ENCODE measurements at places on chromosomes 13 and 19.

- DNase-seq, result no peak
These were observed 15.1 kb downstream of the TM9SF2 start for GRCh38 chr13:99516153-99516929.

- peak; percentile 70 for DNase-seq
These were observed 7.6 kb downstream of the KANK3 start for GRCh38 chr19:8335343-8336071.

DNA sequence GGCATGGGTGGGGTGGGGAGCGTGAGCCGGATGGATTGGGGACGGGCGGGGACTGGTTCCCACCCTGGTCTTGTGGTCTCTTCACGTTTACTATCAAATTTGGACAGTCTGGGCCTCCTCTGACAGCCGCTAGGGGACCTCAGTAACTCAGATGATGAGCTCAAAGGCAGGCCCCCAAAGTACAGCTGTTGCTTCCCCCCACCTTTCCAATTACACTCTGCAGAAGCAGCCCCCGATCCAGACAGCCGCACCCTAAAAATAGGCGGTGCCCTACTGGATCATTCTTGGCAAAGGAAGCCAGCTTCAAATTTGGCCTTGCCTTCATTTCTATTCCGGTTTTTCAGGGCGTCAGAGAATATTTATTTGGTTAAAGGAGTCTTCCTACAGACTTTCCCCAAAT lies 1.9 kb upstream of the FOXO1 start:
- DNase-seq, result no peak

DNA sequence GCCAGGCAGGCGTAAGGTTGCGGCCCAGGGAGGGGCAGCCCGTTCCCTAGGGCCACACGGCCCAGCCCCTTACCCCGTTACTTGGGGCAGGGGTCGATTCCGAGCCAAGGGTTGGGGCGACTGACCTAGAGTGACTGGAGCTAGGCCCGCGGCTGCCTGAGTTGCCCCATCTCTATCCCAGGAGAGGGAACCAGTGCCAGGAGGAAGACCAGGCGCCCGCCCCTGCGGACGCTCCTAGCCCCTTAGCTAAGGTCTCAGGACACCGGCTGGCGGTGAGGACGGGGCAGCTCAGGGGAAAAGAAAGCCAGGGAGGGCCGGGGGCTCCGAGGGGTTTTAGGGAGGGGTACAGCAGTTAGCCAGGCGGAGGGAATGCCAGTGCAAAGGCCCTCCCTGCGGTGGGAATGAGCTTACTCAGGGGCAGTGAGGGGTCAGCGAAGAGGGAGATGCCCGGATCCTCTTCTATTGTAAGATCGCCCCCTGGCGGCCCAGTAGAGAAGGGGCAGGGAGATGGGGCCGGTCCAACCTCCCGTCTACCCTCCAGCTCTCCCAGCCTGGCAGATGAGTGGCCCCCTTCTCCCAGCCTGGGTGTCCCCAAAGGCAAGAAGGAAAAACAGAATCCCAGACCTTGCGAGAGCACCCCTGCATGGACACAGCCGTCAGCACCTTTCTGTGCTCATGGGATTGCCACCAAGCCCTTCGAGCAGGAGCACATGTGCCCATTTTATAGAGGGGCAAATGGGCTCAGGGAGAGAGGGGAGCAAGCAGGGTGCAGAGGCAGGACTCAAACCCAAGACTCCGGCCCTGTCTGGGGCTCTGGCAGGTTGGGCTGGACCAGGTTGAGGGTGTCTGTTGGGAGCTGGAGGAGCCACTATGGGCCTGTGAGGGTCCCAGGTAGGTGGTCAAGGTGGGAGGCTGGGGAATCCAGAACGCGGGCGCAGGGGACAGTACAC lies 16.3 kb downstream of the CILP2 start:
- peak; percentile 83 for DNase-seq

GRCh38 chr19:52237771-52238400 lies 31.5 kb upstream of the ZNF766 start:
- peak; percentile 57 for DNase-seq

DNA sequence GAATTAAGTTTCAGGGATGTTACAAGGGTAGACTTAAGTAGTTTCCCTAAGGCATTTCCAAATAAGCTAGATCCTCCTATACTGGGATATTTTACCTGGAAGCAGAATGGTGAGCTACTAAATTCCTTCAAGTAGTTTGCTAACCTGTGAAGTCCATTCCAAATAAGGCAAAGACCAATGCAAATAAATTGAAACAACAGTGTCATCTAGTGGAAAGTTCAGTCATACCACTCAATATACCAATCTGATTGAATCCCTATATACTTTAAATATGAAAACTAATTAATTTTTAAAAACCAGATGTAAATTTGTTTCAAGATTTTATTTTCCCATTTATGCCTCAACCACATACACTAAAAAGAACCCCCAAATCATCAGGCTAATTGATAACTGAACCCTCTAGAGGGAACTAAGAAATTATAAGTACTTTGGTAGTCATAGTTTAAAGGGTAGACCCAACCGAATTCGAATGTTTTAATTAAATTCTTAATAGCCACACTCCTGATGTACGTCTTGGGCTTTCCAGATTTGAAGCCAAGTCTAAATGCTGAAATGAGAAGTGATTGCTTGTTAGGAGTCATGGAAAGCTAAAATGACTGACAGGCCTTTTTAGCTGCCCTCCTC lies 223.7 kb downstream of the TBC1D4 start:
- no peak for DNase-seq

DNA sequence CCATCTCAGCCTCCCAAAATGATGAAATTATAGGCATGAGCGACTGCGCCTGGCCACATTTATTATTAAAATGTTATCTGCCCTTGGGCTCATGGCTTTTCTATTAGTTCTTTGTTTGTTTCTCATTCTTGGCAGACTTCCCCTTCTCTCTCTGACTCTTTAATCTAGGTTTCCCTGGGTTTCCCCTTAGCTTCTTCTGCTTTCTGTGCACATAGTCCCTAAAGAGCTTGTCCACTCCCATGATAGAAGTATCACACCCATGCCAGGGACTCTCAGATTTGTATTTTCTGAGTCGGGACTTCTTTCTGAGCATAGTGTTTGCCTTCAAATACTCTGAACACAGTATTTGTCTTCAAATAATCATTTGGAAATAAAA lies 38.6 kb upstream of the ITM2B start:
- DNase-seq, result no peak

GRCh38 chr13:100483841-100484381 lies 104.7 kb downstream of the GGACT start:
- DNase-seq, result no peak

All from ecto neural progenitor cell (in vitro differentiated cells).